DMS 273 treated with DMSO at 0.1 percent for 48 hours (cell line): ENCODE measurements at places on chromosomes 13 and 19.

GRCh38 chr19:16588824-16589577 is 16.8 kb upstream of the SLC35E1 start:
- DNase-seq = no peak

- DNase-seq = no peak
Observed at GRCh38 chr13:103510007-103510535, 443.9 kb upstream of the SLC10A2 start.

DNA sequence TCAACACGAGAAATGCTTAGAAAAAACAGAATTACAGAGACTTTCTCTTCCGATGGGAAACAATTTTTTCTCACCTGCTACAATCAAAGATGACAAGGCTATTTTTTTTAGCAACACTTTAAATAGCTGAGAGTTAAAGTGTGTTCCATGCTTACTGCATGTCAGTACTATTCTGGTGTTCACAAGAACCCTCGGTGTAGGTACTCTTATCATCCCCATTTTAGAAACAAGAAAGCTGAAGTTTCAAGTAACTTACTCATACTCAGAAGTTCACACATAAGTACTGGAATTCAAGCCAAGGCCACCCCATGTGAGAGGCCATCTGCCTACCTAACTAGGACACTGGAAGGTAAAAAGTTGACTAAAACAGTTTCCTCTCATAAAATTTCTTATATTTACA is 9.0 kb upstream of the TNFRSF19 start:
- DNase-seq = no peak

GRCh38 chr13:31043957-31044356 is 111.5 kb downstream of the TEX26 start:
- no peak for DNase-seq

DNA sequence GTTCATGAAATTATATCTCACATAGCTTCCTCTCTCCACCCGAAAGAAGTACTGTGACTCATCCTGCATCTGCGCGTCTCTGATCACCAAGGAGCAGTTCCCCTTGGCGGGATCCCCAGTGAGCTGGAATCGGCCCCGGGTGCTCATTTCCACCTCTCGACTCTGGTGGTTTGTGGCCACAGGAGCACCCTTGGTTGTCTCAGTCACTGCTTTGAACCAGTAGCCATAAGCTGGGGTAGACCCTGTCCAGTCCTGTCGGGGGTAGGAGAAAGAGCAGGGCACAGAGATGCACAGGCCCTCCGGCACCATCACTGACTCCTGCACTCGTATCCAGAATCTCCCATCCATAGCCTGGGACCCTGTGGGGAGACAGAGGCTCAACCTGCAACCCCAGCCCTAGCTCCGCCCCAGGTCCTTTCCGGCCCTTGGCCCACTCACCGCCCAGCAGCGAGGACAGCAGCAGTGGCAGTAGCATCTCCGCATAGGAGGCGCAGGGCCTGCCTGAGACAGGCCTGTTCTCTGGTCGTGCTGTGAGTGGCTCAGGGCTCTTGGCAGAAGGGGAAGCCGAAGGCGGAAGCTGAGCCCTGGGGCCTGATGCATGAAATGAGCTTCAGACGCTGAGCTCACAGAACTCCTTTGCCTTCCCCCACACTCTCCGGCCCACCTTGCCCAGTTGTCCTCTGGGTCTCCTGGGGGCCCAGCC is at the start of gene SIGLEC10:
SIGLEC10 (minus strand) TSS at position 536 of the 703 bp plus-strand sequence; CDS start at position 475, 61 bp downstream.
- no peak for DNase-seq

GRCh38 chr19:3983936-3984583 is 1.2 kb downstream of the EEF2 start:
- DNase-seq = no peak

DNA sequence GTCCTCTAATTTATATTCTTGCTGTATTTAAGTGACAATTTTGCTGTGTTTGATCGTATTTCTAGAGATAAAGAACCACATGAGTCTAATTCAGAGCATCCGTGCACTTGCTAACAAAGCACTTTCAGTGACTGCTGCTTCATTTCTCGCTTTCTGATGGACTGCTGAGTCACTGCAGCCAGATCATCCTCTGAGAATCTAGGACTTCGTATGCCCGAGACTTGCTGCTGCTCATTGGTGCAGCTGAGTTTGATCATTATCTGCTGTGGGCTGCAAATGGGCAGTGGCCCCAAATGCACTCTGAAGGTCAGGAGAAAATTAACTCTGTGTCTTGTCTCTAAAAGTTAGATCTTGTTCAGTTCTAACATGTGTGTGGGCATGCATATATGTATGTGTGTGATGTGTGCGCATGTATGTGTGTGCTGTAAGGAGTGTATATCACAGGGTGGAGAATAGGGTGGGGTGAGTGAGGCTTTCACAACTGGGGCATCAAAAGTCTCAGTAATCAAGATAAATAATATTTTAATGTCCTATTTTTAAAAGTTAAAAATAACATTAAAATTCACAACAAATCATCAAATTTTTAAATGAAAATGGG is 342.6 kb downstream of the MTUS2 start:
- DNase-seq = no peak

DNA sequence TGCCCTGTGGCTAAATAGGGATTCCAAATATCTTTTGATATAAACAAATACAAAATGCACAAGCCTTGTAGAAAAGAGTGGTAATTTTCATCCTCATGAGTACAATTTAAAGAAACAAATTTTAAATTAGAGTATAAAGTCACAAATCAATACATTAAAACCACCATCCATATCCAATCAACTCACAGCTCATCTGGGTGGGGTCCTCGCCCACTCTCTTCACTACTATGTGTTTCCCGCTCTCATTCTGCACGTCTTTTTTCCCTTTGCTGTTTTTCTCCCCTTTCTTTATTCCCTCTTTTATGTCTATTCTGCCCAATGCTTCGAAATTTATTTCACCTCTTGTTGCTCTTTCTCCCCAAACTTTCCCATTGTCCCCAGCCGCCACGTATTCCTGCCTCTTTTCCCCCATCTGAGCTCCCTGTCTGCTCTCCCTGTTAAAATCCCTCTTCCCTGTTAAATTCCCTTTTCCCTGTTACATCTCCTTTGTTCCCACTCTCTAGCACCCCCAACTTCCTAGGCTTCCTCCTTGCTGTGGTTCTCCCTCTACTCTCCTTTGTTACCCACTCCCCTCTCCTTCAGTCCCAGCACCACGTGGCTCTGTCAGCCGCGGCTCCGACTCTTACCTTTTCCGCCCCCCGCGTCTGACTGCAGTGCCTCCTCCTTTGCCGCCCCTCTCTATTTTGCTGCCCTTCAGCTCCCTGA is 1.3 kb downstream of the ZNF616 start:
- DNase-seq = peak; percentile 53

- no peak for DNase-seq
Observed at GRCh38 chr13:70353096-70353495, 244.8 kb upstream of the KLHL1 start.

- no peak for DNase-seq
Observed at GRCh38 chr19:4130744-4131438, 7.0 kb upstream of the MAP2K2 start.

DNA sequence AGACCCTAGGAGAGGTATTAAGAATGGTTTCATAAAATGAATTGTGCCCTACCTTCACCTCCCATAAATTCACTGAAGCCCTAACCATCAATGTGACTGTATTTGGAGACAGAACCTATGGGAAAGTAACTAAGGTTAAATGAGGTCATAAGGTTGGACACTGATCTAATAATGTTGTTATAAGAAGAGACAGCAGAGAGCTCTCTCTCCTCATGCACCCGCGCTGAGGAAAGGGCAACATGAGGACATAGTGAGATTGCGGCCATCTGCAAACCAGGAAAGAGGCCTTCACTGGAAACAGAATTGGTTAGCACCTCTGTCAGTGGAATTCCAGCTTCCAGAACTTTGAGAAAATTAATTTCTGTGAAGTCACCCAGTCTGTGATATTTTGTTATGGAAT is 1396.1 kb upstream of the MIR17HG start:
- DNase-seq = no peak

DNA sequence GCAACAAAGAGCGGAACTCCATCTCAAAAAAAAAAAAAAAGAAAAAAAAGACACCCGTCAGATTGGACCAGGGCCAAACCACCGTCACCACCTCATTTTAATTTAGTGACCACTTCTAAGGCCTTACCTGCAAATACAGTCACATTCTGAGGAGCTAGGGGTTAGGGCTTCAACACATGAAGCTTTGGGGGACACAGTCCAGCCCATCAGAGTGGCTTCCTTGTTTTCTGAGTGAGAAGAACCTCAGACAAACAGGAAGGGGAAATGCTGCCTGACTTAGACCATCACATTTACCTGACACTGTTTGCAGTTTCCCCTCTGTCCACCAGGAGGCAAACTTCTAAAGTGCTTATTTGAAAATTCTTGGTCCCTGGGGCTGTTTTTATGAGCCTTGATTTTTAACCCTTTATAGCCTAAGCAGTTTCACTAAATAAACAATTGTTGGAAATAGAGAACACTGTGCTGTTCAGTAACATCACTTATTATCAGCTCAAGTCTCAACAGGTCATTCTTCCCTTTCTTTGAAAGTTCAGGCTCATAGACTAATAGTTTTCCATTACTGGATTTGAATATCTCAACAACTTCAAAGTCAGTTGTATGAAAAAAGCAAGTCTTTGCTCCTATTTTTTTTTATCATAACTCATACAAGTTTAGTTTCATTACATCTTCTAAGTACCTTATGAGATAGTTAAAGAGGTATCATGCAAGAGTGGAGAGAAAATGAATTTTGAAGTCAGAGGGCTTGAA is 74.9 kb upstream of the WASF3 start:
- peak; percentile 16 for DNase-seq

DNA sequence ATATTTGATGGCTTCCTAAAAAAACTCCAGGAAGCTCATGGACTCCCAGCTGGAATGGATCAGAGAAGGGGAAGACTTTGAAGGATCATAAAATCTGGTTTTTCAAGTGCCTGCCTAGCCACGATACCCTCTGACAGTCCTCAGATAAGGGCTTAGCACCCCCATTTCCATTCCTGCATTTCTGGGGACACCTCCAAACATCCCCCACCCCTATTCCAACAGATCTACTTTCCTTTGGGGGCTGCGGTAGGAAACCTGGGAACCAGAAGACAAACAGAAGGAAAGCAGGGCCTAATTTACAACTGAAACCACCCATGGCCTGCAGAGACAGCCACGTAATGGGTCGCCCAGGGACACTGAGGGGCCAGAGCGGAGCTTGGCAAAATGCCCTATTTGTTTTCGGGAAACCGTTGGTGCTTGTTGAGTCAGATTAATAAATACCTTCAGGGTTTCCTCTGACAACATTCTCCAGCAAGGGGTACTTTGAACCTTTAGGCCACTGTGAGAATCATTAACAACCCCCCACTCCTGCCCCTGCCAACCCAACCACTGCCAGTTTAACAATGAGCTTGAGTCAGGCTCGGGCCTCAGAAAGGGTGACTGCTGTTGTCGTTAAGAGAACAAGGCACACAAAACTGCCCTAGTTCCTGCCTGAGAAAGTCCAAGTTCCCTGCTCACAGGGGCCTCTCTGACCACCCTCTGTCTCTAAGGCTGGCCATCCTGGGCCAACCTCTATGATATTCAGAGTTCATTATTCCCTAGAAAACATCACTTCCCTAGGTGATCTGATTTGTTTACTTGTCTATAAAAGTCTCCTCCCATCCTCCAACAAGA is 23.5 kb downstream of the RHPN2 start:
- DNase-seq = no peak

DNA sequence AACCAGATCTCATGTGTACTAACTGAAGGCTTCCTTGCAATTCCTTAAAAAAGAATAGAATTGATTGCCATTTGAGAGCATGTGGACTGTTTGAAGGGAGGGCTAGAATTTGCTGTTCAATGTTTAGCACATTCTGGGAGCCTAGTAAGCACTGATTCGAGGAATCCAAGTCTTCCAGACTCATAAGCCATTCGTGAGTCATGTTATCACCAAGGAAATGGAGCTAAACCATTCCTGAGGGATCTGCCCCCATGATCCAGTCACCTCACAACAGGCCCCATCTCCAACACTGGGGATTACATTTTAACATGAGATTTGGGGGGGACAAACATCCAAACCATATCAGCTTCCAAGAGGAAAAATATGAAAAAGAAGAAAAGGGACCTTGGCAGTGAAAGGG is 276.4 kb downstream of the KCNRG start:
- no peak for DNase-seq

DNA sequence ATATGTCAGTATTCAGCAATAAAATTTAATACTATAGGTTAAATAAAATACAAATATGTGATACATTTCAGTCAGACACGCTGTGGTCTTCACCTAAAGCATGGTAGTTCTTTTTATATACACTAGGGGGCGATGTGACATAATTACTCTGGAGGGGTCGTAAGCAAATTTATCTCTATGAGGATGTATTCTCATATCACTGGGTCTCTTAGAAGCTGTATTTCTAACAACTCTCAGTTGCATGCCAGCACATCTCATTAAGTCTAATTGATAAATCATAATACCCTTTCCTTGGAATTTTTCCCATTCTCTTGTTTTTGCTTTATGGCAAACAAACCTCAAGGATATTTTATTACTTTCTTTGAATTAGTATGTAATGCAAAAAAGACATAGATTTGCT is 3.9 kb upstream of the PCDH17 start:
- no peak for DNase-seq

DNA sequence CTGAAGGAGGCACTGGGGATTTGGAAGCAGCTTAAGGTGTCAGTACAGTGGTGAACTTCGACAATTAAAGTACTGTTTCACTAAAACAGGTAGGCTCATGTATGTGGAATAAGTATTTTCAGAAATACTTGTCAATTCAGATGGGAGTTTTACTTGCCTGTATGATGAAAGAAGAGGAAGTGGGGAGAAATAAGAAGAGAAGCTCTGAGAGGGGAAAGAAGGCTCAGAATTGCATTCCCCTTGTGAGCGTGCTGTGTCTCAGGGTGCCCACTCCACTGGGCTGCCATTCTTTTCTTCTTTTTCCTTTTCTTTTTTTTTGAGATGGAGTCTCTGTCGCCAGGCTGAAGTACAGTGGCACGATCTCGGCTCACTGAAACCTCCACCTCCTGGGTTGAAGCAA is 38.6 kb upstream of the RNF17 start:
- DNase-seq = no peak

DNA sequence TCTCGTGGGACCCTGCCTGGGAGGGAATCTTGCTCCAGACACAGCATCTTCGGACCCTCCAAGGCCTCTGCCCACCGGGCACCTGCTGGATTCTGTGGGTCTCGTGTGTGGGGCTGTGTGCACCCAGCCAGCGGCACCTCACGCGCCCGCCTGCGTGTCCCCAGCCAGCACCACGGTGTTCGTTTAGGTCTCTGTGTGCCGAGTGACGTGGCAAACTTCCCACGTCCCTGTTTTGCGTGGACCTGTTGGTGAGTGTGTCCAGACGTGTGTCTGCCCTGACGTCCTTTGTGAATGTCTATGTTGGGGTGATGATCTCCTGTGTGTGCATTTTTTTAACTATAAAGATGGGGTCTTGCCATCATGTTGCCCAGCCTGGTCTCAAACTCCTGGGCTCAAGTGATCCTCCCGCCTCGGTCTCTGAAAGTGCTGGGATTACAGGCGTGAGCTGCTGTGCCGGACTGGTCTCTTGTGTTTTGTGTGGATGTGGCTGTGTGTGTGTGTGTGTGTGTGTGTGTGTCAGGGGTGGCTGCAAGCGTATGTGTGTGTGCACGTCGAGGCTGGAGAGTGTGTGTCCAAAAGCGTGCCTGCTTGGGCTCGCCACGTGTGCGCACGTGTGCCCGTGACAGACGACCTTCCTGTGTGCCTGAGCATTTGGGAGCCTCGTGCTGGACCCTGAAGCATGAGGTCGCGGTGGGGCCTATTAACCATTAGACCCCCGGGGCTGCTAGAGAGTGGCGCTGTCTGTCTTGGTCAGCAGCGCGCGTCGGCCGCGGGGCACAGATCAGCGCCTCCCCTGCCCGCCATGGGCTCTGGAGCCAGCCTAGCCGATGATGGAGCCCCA is 15.7 kb downstream of the ARID3A start:
- DNase-seq = no peak
